ENCODE measurements at places on chromosomes 11 and 22.

- no peak for DNase-seq
Measured at GRCh38 chr11:73818846-73819245, 31.2 kb downstream of the MRPL48 start.

GRCh38 chr11:6350043-6350442 lies 29.7 kb upstream of the CAVIN3 start:
- no peak for DNase-seq

GRCh38 chr11:72514331-72514730 lies 80.0 kb upstream of the CLPB start:
- DNase-seq = no peak

DNA sequence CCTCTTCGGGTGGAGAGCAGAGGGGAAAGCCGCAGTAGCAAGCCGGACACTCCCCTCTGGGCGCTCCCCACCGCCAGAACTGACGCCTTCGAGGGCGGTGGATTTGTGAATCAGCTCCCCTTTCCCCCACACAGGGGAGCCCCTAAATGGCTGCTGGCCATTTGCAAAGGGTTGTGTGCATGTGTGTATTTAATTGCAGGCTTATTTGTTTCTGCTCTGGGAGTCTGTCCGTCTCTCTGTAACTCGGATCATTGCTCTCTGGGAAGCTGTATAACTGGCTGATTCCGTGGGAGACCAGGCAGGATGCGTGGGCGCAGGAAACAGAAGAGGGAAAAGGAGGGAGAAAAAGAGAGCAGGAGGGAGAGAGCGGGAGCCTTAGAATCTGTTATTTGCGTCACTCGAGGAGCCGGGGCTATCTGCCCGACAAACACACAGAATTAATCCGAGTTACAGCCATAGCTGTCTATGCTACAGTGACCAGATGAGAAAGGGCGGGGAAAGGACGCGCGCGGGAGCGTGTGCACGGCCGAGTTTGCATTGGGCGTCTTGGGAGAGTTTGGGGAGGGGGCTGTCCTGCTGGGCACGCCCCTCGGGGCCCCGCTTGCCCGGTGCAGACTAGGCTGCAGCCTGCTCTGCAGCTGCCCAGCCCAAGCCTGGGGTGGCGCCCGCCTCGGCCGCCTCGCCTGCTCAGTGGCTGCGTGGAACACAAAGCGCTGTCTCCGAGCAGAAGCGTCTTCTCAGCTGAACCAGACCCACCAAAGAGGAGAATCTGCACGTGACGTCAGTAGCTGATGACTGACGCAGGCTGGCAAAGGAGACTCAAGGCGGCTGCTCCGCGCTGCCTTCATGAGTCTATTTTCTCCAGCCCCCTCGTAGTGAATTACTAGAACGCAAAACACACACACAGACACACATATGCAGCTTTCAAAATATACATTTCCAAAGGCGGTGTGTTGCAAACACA lies 105.3 kb upstream of the HSD17B12 start:
- no peak for DNase-seq

DNA sequence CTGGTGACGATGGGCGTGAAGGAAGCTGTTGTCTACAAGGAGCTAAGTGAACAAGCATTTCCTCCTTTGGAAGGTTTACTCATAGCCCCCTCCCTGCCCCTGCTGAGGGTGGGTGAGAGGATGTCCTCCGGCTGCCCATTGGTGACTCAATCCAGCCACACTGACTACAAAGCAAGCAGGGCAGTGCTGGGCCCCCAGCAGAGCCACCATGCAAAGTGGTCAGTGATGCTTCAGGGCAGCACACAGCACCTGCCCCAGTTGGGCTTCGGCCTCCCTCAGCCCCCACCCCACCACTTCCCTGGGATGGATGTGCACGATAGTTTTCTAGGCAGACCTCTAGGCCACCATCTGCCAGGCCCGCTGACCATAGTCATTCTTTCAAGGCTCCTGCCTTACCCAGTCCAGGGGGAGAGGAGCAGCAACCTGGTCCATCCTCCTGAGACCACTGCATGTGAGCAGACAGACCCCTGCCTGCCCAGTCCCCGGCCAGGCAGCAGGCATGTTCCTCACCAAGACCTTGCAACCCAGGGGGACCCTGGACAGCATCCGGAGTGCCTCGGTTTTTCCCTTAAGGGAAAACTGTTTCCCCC lies 125.1 kb downstream of the BCR start:
- DNase-seq = no peak

GRCh38 chr11:42170601-42171000 lies 711.1 kb upstream of the LRRC4C start:
- DNase-seq = no peak

DNA sequence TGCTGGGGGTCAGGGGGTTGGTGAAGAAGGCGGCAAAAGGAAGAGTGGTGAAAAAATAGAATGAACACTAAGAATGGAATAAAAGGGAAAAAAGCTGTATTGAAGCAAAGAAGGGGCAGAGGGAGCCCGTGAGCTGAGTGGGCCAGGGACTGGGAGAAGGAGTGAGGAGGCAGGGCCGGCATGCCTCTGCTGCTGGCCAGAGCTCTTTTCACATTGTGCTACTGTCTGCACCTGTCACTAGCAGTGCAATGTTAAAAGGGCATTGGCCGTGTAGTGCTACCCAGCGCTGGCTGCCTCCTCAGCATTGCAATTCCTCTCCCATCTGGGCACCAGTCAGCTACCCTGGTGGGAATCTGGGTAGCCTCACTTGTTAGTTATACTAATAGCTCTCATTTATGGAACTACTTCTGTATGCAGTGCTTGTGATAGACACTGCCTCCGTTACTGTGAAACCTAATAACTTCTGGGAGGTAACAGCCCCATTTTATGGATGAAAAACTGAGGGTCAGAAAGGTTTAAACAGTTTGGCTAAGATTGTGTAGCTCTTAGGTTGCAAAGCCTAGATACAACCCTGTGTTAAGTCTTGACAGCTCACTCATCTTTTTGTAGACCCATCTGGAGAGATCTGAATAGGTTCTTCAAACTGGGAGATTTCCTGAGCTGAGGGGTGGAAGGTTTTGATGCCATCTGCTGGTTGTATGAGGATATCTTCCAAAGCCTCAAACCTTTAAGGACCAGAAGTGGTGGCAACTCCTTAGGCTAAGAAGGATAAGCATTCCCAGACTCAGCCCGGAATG lies 8.5 kb downstream of the YPEL4 start:
- no peak for DNase-seq

DNA sequence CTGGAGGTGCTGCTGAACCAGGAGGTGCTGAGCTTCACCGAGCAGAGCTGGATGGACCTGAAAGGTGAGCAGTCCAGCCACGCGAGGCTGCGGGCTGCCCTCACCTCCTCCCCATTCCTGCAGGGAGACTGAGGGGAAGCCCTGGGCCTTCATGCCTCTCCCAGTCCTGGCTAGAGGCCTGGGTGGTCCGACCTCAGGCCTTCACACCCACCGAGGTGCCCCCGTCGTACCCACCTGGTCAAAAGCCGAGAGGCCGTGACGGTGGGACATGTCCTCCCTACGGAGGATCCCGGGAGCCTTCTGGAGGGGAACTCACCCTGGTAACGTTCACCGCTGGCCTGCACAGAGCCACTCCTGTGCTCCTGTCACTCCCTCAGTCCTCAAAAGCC lies 5.1 kb downstream of the SUSD2 start:
- DNase-seq = no peak

GRCh38 chr22:35369996-35370395 lies 10.9 kb upstream of the HMOX1 start:
- no peak for DNase-seq

GRCh38 chr11:73291781-73292524 lies 16.1 kb upstream of the ARHGEF17 start:
- DNase-seq = no peak

DNA sequence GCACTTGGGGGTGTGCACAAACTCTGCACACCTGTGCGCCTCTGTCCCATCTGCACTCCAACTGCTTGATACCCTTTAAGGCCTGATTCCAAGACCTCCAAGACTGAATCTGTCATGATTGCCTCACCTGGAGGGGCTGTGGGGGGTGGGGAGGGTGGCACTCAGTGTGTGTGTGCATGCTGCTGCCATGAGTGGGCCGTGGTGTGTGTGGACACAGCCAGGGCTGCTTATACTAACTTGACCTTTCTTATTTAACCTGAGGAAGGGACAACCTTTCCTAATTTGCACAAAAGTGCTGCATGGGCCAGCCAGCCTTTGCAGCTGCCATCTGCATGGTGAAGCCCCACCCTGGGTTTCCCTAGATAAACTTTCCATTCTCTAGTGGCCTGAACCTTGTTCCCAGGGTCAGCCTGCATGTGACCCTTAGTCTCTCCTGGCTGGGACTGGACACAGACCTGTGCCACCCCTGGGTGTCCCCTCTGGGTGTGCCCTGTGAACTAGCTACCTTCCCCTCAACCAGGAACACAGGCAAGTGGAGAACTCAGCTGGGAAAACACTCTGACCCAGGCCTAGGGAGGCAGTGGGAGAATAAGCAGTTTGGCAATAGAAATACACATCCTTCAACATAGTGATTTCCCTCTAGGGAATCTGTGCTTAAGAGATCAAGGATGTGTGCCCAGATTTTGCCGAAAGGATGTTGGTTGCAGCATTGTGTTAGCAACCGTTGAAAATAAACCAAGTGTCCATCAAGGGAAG lies 45.4 kb upstream of the DKK3 start:
- DNase-seq = no peak

- no peak for DNase-seq
Measured at GRCh38 chr11:133821776-133822175, 23.5 kb downstream of the SPATA19 start.

- DNase-seq = peak; percentile 41
Measured at GRCh38 chr22:46370584-46371291, 35.2 kb downstream of the TRMU start.

GRCh38 chr11:96045622-96046456 lies 121.9 kb upstream of the MTMR2 start:
- DNase-seq = no peak

- no peak for DNase-seq
Measured at GRCh38 chr11:99865951-99866350, 821.1 kb upstream of the ARHGAP42 start.

GRCh38 chr22:25696763-25697162 lies 45.2 kb upstream of the MYO18B start:
- no peak for DNase-seq

GRCh38 chr11:7160814-7161489 lies 72.2 kb downstream of the RBMXL2 start:
- no peak for DNase-seq

DNA sequence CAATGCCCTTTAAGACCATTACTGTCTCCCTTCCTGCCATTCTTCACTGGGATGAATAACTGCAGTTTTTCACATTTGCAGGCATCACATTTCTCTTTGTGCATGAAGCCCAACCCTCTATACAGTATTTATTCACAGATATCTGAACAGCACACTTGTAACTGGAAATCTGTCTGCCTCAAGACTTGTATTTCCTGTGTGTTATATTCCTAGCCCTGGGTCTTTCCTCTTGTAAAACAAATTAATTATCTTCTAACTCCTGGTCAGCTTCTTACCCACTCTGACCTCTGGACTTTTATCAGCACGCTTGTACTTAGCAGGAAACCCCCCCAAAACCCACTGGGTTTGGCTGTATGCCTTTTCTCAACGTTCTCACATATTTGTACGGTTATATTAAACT lies 2.0 kb downstream of the CSRP3 start:
- no peak for DNase-seq

- DNase-seq = no peak
Measured at GRCh38 chr11:88282747-88283515, 54.6 kb downstream of the CTSC start.

DNA sequence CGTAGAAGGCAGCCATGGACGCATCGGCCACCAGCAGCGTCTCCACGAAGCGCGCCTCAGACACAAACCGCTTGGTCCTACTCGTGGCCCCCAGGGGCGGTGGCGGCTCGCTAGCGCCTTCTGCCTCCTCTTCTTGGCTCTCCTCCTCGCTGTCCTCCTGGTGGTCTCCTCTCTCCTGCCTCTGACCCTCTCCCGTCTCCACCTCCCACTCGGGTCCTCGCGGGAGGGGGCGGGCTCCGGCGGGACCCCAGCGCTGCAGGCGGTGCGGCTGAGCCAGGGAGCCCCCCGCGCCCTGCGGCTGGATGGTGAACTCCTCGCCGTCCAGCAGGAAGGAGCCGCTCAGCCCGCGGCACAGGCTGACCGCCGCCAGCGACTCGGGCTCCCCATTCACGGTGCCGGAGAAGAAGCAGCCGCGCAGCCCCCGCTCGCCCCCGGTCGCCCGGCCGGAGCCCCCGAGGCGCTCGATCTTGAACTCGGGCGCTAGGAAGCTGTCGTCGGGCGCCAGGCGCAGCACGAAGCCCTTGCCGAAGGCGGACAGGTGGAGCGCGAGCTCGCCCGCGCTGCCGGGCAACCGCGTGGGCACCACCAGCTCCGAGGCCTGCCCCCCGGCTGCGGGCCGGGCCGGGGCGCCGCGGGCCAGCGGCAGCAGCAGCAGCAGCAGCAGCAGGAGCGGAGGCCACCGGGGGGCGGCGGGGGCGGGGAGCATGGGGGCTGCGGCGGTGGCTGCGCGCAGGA lies 661 bp downstream of the ADAMTS8 start:
- DNase-seq = no peak

GRCh38 chr11:11036848-11037732 lies 179.2 kb upstream of the ZBED5 start:
- peak; percentile 10 for DNase-seq

DNA sequence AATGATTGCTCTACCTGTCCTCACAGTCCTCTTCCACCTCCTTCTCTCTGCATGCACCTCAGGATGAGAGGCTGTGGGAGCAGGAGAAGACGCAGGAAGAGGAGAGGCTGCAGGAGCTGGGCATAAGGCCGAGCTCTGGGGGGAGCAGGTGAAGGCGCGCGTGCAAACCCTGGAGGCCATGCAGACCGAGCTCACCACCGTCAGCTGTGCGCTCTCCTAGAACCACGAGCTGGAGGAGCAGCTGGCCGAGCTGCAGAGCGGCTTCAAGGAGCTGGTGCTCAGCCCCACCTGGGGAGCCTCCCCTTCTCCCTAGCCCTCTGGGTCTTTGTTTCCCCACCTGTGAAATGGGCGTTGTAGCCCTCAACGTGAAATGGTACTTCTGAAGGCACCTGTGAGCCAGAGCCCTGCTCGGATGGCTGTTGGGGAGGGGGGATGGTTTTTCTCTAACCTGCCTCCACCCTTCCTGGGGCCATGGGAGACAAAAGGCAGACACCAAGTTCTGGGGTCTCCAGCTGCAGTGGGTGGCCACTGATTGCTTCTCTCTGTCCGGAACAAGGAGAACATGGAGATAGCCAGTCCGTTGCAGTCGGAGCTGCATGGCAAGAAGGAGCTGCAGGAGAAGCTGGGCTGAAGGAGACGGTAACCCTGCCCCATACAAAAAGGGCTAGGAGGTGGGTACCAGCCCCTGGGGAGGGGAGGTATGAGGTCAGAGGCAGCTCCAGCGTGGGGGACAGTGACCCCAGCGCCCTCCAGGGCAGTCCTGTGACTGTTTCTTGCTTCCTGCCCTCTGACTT lies 65.2 kb upstream of the A4GALT start:
- no peak for DNase-seq

GRCh38 chr11:1102221-1102971 lies 27.7 kb downstream of the MUC2 start:
- DNase-seq = no peak

- DNase-seq = no peak
Measured at GRCh38 chr22:43319661-43320486, 23.3 kb downstream of the SCUBE1 start.

- no peak for DNase-seq
Measured at GRCh38 chr11:31414338-31414737, 44.7 kb downstream of the DNAJC24 start.
